IMR-90 (cell line): ENCODE measurements at places on chromosomes 2 and 18. TPM values are rescaled to one million over a fixed set of nuclear protein-coding genes. Genes with fewer than 3 reads are reported as not detected.

The CHRNG gene
- total RNA-seq, result not detected in 2 replicates

DNA sequence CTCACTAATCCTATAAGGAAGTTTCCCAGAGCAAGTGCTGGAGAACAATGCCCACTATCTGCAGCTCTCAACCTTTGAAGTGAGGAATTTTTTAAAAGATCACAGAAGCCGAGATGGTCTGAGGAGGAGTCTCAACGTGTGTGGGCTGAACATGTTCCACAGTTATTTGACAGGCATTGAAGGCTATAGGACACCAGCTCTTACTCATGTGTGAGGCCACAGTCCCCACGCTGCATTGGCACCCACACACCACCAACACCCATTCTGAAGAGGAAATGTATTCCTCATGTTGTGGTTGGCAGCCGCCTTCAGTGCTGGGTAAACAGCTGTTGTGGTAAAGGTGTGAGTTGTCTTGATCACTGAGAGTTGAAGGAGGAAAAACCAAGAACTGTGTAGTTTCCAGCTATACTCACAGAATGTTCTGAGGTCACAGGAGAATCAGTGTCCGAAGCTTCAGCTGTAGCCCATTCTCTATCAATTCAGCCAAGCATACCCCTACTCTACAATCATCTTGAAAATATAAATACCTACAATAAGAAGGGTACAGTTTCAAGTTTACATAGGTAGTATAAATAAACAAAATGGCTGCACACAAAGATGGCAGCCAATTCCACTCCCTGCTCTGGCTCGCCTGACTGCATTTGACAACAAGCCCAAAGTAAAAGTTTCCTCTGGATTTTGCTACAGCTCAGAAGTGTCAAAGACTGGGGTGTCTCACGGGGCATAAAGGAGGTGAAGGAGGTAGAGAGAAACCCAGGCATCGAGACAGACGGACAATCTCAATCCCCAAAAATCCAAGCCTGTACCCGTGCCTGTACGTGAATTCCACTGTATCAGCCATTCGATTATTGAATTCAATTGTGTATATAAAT is 12.1 kb downstream of the CD226 start:
- no peak for DNase-seq

- peak; percentile 65 for DNase-seq
These were observed 194.5 kb upstream of the LRRTM1 start for GRCh38 chr2:80499095-80499494.

DNA sequence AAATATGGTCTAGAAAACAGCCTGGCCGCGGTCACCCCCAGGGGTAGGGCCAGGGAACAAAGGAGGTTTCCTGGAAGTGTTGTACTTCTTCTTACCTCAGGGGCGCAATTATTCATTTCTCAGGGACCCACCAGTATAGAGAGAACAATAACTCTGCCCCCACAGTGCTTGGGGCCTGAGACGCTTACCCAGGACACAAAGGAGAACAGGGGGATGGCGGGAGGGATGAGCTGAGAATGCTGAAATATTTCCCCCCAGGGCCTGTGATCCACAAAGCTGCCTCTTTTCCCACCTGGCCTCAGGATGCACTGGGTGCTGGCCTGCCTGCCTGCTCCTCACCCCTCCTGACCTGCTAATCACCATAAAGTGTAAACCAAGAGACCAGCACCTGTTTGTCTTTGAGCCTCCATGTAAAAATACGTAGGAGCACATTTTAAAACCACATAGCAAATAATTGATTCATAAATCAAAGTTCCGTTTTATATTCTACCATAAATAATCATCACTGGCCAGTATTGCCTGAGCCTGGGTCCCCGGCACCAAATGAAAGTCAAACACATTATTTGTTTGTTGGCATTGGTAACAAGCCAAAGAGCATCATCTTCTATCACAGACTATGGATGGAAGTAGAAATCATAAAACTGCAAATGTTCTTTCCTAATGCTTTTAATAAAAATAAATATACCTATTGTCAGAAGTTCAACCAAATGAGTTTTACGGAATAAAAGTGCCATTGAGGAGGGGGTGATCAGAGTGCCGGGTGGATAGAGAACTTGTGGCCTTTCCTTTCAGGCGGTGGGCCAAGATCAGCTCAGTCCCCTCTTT is 67.3 kb upstream of the RMDN2 start:
- DNase-seq, result peak; percentile 57

DNA sequence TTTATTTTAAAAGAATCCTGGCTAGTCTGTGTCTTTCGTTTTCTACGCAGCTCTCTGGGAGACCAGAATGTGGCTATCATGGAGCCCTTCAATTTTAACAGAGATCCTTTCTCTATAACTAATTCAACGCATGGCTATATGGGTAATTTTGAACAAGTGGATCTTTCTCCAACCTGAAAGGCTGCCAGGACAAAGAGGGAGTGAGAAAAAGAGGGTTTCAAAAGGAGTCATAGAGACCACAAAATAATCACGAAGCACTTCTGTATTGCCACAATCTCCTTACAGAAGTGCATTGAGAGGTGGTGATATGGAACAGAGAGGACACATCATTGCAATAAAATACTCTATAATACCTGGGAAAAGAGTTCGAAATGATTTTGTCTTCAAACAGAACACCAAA is 21.7 kb upstream of the CDH2 start:
- DNase-seq, result no peak
